ENCODE measurements at places on chromosomes 4 and X.

- DNase-seq: no peak
Observed at GRCh38 chrX:3219667-3220066, 126.8 kb downstream of the MXRA5 start.

- peak; percentile 61 for DNase-seq
Observed at GRCh38 chrX:103687696-103688201, 1.2 kb upstream of the MORF4L2 start.

GRCh38 chr4:169741569-169741968, 16.2 kb downstream of the HPF1 start:
- no peak for DNase-seq

GRCh38 chr4:183554878-183555585, 50.2 kb downstream of the ING2 start:
- no peak for DNase-seq

- DNase-seq: no peak
Observed at GRCh38 chr4:6122496-6122895, 77.9 kb downstream of the JAKMIP1 start.

DNA sequence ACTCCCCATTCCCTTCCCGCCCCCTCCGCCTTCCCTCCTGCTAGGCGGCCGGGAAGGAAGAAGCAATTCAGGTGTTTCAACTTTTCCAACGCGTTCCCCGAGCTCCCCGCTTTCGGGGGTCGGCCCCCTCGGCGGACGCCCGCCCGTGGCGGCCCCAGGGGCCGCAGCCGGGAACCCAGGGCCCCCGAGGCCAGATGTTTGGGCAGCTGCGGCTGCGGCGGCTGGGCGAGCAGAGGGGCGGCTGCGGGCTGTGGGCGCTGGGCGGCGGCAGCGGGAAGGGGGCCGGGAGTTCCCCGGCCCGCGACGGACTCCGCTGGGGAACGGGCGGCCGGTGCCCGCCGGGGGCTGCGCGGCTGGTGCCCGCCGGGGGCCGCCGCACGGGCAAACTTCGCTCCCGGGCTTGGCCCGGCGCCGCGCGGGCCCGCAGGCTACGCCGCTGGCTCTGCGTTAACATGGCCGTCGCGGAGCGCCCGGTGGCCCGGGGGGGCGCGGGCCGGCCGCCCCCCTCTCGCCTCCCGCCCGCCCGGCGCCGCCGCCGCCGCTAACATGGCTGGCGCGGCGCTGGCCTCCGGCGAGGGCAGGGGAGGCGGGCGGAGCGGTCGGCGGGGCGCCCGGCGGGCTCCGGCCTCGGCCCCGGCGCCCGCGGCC, 510 bp downstream of the HMGB3 start:
- no peak for DNase-seq

- DNase-seq: no peak
Observed at GRCh38 chr4:147927377-147928137, 195.7 kb downstream of the ARHGAP10 start.

DNA sequence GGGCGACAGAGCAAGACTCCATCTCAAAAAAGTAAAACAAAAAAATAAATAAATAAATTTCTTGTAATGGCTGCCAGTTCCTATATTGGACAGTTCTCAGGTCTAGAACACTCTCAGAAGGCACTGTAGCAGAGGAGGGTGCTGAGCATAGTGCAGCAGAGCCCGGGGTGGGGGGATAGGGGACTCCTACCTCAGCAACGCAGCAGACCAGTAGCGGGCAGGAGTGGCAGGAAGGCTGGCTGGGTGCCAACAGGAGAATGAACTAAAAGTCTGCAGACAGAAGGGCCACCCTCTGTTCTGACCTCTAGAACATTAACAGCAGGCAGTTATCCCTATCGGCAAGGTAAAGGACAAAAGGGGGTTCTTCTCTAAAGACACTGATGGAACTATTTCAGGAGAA, 20.2 kb downstream of the PDK3 start:
- DNase-seq: no peak

DNA sequence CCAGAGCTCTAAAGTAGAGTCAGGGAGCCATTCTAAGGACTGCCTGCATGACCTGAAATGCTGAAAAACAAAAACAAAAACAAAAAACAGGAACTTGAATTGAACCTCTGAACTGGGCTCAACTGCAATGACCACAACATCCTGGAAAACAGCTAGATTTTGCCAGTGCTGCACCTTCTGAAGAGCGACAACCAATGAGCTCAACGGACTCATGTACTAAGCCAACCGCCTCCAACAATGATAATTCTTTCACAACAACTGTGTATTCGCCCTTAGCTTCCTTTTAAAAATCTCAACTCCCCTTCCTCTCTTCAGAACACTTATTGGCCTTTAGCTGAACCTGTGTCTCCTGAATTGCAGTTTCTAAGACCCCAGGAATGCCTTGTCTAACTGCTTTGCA, 69.8 kb downstream of the HAUS3 start:
- no peak for DNase-seq

DNA sequence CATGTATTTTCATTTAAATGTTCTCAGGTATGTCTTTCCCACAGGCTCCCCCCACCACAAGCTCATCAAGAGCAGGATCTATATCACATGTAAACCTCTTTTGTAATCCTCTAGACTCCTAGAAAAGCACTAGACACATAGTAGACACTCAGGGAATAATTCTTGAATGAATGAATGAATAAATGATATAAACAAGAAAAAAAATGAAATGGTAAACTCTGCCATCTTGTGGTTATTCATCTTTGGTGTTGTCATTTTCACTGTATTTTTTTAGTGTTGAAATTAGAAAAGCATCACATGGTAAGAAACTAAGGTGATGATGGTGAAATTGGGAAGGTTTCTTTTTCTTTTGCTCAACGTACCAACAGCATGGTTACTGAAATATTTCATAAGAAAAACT, 34.2 kb upstream of the C1GALT1C1 start:
- no peak for DNase-seq

DNA sequence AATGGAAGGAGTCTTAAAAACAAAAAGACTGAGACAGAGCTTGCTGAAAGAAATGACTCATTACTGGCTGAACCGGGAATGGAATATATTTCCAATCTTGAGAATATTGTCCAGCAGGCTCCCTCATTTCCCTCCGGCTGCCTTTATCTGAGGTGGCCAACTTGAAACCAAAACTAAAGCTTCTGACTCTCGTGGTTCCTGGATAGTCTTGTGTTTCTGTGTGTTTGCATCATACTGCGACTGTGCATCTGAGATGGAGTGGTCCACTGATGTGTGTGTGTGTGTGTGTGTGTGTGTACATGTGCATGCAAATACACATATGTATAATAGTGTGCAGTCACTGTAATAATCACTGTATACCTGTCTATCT, 145.6 kb upstream of the SCML1 start:
- DNase-seq: no peak

DNA sequence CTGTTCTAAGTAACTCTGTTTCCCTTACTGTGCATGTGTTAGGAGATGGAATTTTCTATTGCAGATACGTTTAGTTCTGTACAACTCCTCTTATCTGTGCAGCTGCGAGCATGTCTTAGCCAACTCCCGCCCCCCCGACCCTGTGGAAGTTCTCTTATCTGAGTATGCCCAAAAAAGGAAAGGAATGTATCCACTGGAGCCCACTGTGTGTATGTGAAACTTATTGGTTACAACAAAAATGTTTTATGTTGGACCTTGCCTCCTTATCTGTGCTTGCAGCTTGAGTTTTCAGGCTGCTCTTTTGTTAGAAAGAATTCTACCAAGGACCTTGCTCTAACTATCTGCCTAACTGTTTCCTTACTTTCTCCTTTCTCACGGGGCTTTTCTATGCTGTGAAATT, 24.2 kb upstream of the DCAF8L2 start:
- DNase-seq: no peak

DNA sequence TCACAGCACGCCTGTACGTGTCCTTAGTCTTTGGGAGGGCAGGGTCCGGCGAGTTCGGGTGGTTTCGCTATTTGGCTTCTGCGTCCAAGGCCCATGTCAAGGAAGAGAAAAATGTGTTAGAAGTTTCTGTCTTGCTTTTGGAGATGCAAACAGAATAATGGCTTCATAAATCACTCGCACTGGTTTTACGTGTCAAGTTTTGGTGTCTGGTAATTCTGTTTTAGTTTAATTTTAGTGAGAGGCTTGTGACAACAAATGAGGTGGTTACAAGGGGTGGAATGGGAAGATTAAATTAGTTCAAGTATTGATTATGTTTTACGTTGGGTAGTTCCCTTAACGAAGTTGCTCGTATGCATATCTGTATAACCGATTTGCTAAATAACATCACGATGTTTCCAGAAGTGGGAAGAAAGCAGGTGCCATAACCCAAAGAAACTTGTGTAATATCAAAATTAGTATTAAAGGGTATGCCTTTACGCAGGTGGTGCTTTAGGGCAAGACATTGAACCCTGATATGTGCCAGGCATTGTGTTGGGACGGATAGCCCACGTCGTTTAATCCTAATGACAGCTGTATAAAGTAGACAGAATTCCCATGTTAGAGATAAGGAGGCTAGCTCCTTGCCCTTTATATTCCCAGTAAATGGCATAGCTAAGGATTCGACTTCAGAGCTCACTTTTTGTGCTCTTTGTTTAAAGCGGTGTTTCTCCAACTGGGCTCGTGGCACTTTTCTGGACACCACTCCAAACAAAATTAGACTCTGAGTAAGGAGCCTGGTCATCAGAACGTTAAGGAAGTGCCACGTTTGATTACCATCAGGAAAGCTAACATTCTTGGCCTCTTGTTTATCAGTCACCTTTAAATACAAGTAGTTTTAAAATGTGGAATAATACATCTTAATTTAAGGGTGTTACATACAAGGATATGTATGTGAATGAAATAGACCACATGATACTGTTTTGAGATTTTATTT, 843 bp downstream of the RPL34 start:
- DNase-seq: no peak

DNA sequence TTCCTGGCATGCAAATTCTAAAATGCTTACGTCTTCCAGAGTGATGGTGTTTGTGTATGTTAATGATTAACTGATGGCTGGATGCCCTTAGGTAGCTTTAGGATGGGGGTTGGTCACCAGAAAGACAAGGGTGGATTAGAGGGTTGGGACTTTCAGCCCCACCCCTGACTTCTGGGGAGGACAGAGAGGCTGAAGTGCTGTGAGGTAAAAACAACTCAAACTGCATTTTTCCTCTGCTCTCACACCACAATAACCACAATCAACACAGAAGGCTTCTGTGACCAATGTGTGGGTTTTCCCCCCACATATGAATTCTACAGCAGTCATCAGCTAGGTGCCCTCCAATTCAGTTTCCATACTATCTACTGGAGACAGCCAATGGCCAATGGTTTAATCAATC, 18.7 kb upstream of the DDIT4L start:
- DNase-seq: no peak

DNA sequence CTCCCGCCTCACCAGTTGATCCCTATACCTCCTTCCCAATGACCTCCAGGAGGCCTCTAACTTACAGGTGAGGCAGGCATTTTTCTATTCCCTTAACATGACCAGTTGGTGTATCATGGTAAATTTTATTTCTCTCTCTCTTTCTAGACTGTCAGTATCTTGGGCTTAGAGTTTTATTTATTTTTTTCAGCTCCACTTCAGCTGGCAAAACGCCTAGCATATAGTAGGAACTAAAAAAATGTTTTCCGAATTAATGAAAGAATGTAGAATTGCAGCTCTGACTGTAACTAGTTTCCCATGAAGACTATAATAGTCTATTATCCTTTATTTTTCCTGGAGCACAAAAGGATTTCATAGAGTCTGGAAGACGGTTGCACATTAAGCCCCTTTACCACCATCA, 84.8 kb downstream of the PDE5A start:
- no peak for DNase-seq

DNA sequence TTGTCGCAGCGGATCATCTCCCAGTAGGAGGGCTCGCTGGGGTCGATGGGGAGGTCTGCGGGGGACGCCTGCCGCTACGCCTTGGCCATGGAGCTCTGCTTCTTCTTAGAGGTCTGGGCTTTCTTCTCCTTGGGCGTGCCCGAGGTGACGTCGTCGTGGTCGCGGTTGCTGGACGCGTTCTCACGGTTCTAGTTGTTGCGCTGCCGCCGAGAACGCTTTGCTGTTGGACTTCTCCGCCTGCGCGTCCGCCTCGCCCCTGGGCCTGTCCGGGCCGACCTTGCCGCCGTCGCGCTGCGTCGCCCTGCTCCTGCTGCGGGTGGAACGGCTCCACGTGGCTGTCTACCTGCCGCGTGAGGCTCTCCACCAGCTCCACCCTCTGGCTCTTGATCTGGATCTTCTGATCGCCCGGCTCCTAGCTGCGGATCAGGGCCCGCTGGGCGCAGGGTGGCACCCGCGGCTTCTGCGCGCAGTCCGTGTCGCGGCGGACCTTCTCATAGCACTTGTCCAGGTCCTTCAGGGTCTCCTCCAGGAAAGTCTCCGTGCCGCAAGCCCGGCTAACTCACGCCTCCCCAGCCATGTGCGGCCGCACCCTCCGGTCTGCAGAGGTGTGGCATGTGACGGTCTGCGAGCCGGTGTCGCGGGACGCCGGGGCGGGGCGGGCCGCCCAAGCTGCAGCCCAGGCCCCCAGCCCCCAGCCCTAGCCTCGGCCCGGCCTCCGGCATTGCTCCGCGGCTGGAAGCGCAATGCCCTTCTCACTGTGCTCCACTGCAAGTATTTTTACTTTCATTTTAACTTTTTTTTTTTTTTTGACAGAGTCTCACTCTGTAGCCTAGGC, 40.5 kb upstream of the OGT start:
- DNase-seq: no peak

- DNase-seq: no peak
Observed at GRCh38 chr4:12697970-12698369, 786.2 kb downstream of the RAB28 start.

GRCh38 chrX:110359273-110359672, 625 bp downstream of the RTL9 start:
- DNase-seq: no peak

DNA sequence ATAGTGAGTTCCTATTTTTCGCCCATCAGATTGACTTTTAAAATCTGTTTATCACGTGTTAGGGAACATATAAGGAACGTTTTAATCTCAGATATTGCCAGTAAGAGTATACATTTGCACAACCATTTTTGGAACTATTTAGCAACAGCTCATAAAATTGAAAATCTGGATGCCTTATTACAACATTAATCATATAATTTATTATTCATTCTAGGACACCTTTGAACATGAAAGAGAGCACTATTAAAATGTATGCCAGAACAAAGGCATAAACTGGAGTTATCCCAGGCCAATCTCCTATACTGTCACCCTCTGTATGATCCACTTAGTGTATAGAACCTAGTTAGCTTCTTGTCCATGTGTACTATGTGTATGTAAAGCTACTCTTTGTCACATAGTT, 579.0 kb upstream of the MAGEB2 start:
- DNase-seq: no peak

GRCh38 chr4:113781439-113782040, 20.0 kb upstream of the CAMK2D start:
- DNase-seq: no peak

- no peak for DNase-seq
Observed at GRCh38 chr4:112966701-112967488, 82.6 kb upstream of the ANK2 start.
